ENCODE measurements at places on chromosomes 16 and 17. TPM values are rescaled to one million over a fixed set of nuclear protein-coding genes. Genes with fewer than 3 reads are reported as not detected.

Gene UNC13D
- total RNA-seq = 0.94 TPM

Gene CCL18
- total RNA-seq = not detected

Gene KRTAP1-1
- not detected for total RNA-seq

Gene FBXW10B
- 3.1 TPM for total RNA-seq

Gene GDPD1
- 40.7 TPM for total RNA-seq
